ENCODE measurements at places on chromosomes 6 and 20.

- DNase-seq = no peak
Measured at GRCh38 chr6:57257911-57258541, 35.9 kb upstream of the RAB23 start.

GRCh38 chr6:10720265-10720959 is 2.5 kb upstream of the TMEM14C start:
- DNase-seq = no peak

- no peak for DNase-seq
Measured at GRCh38 chr20:44914924-44915323, 5.1 kb downstream of the PABPC1L start.

DNA sequence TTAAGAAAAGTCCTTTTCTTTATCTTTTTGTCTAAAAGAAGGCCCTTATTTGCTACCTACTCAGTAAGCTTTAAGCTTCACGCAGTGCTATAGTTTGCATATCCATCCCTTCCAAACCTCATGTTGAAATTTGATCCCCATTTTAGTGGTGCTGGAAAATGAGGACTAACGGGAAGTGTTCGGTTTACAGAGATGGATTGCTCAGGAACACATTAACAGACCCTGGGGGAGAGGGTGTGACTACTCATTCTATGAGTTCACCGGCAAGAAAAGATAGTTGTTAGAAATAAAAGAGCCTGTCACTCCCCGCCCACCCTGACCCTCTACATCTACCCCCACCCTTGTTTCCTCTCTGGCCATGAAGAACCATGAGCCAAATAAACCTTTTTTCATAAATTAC is 546.2 kb downstream of the MEI4 start:
- DNase-seq = no peak

- no peak for DNase-seq
Measured at GRCh38 chr20:10291568-10292248, 73.1 kb downstream of the SNAP25 start.

DNA sequence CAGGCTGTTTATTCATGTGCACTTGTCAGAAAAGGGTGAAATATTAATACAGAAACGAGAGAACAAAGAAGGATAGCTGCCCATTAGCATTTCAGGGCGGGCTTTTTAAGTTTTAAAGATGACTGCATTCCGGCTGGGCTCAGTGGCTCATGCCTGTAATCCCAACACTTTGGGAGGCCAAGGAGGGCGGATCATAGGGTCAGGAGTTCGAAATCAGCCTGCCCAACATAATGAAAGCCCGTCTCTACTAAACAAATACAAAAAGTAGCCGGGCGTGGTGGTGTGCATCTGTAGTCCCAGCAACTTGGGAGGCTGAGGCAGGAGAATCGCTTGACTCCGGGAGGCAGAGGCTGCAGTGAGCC is 130.5 kb downstream of the HFE start:
- DNase-seq = no peak

GRCh38 chr20:1663917-1664316 is 6.3 kb upstream of the SIRPG start:
- DNase-seq = no peak

DNA sequence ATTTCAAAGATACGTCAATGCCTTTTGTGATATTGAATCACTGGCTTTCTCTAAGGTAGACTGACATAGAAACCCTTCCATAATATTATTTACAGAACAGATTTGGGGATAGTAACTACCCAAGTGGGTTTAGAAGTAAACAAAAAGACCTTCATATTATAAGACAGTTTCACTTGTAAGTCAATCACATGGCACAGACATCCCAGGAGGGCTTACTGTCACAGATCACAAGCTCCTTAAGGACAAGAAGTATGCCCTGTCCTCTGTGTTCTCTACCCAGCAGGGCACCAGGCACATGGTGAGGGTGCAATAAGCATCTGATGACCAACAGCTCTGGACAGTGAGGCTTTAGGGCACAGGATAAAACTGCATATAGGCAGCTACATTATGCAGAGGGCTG is 135.9 kb upstream of the SLC22A16 start:
- no peak for DNase-seq

DNA sequence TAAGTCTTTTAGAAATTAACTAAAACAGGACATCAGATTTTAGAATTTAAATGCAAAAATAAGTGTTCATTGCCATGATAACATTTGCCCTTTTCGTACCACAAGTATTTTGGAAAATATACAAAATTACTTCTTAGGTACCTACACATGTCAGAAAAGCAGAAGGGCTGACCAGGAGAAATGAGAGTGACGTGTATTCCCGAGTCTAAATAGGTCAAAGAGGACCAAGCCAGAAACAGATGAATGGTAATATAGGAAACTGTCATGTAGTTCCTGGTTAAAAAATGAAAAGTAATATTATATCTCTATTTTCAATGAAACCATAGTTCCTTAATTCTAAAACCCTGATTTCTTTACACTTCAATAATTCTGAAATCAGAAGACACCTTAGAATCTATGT is 126.2 kb downstream of the IPCEF1 start:
- no peak for DNase-seq

DNA sequence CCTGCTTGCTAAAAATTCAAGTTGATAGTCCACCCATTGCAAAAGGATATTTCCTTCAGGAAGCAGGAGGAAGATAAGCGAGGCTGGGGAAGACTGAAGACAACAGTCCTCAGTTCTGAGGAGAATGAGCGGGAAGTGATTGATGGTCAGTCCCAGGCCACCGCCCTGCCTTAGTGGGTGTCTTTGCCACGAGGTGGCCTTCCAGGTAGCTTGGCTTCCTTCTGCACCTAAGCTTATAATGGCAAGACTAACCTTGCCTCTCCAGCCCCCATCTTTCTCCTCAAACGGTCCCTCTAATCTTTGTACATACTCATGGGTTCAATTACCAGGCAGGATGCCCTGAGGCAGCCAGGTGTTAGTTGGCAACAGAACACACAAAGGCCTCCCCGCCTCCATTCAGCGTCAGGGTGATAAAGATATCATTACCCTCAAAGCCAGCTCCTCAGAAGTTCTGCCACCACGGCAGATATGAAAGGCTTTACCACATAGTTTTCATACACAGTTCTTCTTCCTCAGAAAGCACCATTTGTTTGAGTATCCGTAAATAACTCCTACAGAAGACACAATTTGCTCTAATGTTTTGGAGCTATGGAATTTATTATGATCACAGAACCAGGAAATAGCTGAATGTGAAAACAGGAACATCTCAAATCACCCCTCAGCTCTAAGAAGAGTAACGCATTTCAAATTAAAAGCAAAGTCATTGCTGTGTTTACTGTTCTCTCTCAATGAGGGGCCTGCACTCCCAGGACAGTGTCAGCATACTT is 249.4 kb downstream of the ATXN1 start:
- no peak for DNase-seq

DNA sequence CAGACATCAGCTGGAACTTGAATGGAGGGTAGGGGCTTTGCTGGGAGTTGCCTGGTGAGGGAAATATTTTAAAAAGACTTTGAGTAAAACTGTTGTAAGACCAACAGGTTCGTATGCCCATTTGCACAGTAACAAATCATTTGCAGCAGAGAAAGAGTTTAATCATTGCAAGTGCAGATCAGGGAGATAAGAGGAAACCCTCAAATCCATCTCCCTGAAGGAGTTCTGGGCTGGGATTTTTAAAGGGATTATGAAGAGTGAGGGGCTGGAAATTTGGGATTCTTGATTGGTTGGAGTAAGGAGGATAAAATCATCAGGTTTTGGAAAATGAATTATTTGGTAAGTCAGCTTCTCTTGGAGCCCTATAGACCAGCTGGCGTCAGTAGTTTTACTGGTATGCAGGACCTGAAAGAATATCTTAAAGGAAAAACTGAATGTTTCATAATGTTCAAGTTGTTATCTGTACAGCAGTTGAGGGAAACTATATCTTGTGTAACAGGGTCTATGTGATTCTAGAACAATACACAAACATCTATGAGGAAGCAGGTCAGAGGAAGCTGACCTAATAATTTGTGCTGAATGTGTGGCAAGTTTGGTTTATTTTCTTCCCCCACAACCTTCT is 295.5 kb downstream of the PLCB1 start:
- DNase-seq = no peak

DNA sequence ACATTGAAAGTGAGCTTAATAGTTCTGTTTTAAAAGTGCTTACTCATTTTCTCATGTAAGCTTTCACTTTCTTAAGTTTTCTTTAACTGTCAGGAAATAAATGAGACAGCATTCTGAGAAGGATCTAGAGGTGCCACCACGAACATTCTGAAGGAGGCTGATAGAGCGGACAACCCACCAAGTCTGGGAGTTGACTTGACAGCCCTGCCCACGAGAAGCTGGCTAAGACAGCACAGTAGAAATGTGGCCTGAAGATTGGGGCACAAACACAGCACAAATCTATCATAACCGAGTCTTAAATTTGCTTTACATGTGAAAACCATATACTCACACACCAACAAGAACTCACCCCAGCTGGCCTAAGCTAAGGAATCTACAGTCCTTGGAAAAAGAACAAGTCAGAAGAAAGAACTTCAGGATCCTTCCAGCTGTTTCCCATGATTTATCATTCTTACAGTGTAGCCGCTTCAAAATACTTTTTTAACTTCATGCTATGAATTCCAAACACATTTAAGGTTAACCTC is 144.2 kb upstream of the TNFAIP3 start:
- DNase-seq = no peak

GRCh38 chr6:13033145-13033544 is 295.2 kb downstream of the TBC1D7 start:
- no peak for DNase-seq

Measured in omental fat pad (tissue), 4 donors.